ENCODE measurements at places on chromosomes 16 and 17. TPM values are rescaled to one million over a fixed set of nuclear protein-coding genes. Genes with fewer than 3 reads are reported as not detected.

ACE gene
- total RNA-seq, result 0.50 TPM

DNA sequence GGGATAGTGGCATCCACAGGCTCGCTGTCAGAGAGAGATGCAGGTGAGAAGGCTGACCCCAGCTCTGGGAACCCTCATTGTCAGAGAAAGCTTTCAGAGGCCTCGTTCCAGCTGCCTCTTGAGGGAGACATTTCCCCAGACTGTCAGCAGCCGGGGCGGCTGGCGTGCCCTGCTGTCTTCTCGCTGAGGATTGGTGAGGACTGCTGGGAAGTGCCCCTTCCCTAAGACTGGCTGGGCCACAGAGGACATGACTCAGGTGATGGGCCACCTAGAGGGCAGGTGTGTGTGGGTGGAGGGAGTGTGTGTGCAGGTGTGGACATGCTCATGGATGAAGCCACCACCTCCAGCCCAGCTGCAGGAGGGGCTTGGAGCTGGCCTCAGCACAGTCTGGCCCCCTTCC is 25.3 kb downstream of the SPACA3 start:
- DNase-seq, result no peak

GRCh38 chr17:55171634-55172328 is 93.0 kb upstream of the HLF start:
- DNase-seq, result no peak

DNA sequence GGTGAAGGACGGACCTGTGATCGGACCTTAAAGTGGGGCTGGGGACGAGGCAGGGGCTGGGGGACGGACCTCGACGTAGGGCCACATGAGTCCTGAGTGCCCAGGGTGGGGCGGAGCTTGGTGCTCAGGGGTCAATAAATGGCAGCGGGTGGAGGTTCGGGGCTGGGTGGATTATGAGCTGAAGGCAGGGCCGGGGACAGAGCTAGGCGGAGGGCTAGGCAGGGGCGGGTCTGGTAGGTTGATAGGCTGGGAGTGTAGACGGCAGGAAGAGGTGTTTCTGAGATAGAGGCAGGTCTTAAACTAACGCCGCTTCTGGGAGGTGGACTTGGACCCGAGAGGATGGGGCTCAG is 733 bp downstream of the CHRNB1 start:
- DNase-seq, result peak; percentile 53

TP53TG3B gene
- not detected for total RNA-seq

CHST5 gene
- not detected for total RNA-seq

Data from activated naive CD4-positive, alpha-beta T cell treated with anti-CD3 and anti-CD28 coated beads for 36 hours (primary cell).